Panc1 (cell line): ENCODE measurements at places on chromosomes 5 and 9. TPM values are rescaled to one million over a fixed set of nuclear protein-coding genes. Genes with fewer than 3 reads are reported as not detected.

The NUTM2F gene
- not detected for total RNA-seq

The CEMIP2 gene
- 14.8 TPM for total RNA-seq

The PRDM9 gene
- total RNA-seq, result not detected

The HABP4 gene
- total RNA-seq, result 32.3 TPM

The SPATA31E1 gene
- total RNA-seq, result not detected
